WERI-Rb-1 (cell line): ENCODE measurements at places on chromosomes 7 and 10.

DNA sequence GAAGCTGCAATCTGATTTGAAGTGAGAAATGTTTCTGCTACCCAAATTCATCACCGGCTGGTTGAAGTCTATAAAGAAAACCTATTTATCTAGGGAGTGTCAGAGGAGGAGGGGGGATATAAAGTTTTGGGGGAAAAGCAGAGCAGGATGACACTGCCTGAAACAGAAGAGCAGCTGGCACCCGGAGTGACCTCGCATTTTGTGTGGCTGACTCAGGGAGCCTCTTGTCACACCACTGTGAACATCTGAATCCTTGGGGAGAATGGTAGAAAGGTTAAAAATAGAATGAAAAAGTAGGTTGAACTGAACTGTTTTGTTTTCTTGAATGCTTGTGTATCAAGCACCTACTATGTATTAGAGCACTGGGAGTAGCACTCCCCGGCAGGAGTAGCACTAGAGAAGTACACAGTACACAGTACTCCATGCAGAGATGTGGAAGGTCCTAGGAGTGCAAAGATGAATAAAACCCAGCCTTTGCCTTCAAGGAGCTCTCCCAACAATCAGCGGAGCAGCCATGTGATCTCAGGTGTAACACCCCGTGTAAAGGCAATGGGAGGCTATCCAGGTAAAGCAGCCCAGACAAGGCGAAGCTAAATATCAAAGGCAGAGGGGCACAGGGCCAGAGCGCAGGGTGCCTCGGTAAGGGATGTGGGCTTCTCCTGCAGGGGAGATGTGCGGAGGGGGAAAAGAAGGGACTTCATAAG, 13.5 kb downstream of the CRTAC1 start:
- DNase-seq, result no peak

- peak; percentile 87 for DNase-seq
Observed at GRCh38 chr10:69801434-69802315, at the start of gene COL13A1. COL13A1 (plus strand) TSS chr10:69801906; CDS start chr10:69802424, 518 bp downstream.

- DNase-seq, result no peak
Observed at GRCh38 chr7:38658921-38659320, 27.7 kb upstream of the AMPH start.

DNA sequence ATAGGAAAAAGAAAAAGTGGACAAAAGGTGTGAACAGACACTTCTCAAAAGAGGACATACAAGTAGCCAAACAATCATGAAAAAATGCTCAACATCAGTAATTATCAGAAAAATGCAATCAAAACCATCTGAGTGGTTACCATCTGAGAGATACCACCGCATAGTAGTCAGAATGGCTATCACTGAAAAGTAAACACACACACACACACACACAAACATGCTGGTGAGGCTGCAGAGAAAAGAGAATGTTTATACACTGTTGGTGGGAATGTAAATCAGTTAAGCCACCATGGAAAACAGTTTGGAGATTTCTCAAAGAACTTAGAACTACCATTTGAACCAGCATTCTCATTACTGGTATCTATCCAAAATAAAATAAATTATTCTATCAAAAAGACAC, 145.7 kb downstream of the CYP26A1 start:
- no peak for DNase-seq

DNA sequence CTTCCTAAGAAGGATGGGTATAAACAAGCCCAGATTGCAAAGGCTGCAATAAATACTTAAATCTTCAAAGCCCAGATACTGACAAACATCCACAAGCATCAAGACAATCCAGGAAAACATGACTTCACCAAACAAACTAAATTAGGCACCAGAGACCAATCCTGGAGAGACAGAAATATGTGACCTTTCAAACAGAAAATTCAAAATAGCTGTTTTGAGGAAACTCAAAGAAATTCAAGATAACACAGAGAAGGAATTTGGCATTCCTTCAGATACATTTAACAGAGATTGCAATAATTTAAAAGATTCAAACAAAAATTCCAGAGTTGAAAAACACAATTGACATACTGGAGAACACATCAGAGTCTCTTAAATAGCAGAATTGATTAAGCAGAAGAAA, 23.0 kb downstream of the GSDME start:
- no peak for DNase-seq

GRCh38 chr7:67505449-67505848, 508.8 kb downstream of the TYW1 start:
- DNase-seq, result no peak

DNA sequence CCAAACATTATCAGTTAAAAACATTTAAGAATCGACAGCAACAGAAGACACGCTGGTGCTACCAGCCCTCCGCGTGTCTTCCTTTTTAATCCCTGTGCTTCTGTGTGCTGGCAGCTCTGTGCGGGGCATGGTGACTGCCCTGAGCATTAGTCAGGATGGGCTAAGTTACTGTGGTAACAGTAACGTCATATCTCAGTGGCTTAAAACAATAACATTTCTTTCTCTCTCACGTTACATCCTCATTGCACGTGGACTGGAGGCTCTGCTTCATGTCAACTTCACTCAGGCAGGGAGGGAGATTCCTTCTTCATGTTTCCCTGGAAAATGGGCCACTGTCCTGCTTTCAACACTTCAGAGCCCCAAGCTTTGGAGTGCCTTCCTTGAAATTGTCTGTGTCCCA, 378.5 kb downstream of the CCSER2 start:
- no peak for DNase-seq

DNA sequence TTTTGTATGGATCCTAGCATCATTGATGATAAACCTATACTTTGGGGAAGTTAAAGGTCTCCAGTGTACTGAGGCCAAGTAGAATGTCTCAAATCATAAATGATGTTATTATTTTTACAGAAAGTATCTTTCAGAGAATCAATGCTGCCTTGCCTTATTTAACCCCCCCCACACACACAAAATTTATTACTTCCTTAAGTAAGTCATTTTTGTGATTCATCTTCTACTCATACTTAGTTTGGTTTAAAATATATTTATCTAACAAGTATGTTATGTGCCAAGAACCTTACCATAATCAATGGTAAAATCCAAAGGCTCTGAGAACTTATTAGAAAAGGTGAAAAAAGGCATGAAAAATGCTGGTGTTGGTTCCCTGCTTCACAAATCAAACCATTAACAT, 18.8 kb upstream of the CLDN12 start:
- DNase-seq, result no peak

DNA sequence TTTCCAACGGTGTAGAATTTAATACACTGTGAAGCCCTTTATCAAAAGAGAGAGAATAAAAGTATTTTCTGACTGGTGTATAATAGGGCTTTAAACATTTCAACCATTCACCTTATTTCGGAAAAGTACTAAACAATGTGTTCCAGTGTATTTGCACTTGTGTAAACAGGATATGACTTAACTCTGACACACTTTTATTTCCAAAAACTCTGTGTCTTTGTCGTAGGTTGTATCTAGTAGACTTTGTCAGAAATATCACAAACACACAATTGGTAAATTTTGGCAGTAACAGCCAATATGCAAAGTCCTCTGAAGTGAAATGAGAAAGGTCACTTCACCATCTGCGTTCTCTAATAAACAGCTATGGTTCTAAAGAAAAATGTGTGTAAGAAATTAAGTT, 10.3 kb upstream of the TSPAN13 start:
- DNase-seq, result no peak

- DNase-seq, result no peak
Observed at GRCh38 chr7:8205537-8205936, 56.4 kb downstream of the ICA1 start.

DNA sequence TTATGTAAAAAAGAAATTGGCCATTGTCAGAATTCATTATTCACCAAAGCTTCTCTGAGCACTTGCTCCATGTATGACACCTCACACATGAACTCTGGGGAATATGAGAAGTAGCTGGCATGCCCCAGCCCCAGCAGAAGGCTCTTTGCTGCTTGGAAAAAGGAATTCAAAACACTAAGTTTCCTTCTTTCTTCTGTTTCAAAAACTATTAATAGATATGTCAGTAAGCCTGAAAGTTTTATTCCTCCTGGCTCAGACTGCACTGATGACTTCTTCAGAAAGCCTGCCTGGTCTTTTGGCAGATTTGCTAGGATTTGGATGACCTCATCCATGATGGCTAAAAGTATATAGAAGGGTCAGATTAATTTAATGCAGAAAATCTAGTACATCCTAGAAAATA, 511.0 kb downstream of the GFRA1 start:
- no peak for DNase-seq

GRCh38 chr10:114306116-114306973, 67.3 kb downstream of the VWA2 start:
- no peak for DNase-seq

DNA sequence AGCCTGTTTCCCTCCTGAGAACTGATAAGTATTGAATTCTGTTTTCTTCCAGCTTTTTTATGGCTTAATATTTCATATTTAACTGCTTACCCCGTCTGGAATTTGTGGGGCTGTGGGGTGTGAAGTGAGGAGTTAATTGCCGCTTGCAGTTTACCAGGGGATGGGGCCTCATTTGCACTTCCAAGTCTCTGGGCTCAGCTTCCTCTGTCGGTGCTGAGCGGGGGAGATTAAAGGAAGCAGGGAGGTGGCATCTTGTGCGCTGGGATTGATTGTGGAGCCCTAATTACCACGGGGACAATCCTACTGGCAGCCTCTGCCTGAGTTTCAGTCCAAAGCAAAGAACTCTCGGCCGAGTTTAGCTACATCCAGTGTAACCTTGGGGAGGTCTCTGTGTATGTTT, 33.4 kb downstream of the ELFN1 start:
- peak; percentile 36 for DNase-seq
